Stimulated activated CD8-positive, alpha-beta memory T cell treated with anti-CD3 and anti-CD28 coated beads, Interleukin-15, amount 100 ng/mL, for 4 hours (primary cell): ENCODE measurements at places on chromosomes 13 and 19.

DNA sequence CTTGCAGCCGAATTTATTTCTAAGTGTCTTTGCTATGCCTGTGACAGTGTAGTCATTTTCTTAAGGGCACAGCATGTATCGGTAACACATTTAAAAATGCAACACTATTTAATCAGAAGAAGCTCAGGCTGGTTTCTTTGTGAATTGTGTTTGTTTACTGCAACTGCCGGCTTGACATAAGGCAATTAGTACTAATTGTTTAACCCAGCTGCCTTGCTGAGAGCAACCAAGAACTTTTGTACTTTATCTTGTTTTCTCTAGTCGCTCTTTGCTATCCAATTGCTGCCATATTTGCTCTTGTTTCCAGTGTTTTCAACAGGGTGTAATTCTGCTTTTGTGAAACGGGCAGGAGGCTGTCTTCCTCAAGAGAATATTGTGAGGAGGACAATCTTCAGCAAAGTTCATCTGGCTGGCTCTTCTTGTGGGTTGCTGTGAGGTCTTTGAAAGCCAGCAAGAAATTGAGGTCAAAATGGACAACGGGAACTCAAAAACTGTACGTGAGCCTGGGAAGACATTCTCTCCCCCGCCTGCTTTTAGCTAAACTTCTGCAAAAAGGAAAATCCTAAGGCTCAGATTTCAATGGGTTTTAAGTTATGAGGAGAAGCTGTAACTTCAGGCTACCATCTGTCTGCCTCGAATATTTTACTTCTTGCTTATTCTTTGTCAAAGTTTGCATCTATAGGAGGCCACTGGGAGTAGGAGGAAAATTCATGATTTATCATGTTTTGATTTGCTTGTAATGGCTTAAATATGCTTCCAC is 75.8 kb upstream of the TSHZ3 start:
- DNase-seq: no peak

GRCh38 chr13:78659732-78660494 is 958 bp upstream of the OBI1 start:
- DNase-seq: no peak

DNA sequence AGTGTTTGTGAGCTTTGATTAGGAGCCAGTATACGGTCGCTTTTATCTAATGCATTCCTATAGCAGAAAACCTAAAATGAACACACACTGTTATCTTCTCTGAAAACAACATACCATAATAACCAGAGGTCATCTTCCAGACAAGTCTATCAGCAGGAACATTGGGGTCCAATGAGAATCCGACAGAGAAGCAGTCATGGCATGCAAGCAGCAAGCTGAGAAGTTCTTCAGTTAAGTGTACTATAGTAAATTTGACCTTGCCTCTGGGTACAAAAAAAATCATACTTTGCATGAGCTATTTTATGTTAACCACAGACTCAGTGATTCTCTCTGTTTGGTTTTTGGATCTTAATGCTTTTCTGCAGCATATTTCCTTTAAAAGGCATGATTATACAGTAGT is 1505.1 kb downstream of the PCDH9 start:
- DNase-seq: no peak

- DNase-seq: no peak
Measured at GRCh38 chr19:13984875-13985741, 21.0 kb downstream of the RFX1 start.

GRCh38 chr13:76503291-76503690 is 382.9 kb downstream of the KCTD12 start:
- no peak for DNase-seq

- no peak for DNase-seq
Measured at GRCh38 chr13:73428706-73429105, 369.9 kb downstream of the KLF5 start.

DNA sequence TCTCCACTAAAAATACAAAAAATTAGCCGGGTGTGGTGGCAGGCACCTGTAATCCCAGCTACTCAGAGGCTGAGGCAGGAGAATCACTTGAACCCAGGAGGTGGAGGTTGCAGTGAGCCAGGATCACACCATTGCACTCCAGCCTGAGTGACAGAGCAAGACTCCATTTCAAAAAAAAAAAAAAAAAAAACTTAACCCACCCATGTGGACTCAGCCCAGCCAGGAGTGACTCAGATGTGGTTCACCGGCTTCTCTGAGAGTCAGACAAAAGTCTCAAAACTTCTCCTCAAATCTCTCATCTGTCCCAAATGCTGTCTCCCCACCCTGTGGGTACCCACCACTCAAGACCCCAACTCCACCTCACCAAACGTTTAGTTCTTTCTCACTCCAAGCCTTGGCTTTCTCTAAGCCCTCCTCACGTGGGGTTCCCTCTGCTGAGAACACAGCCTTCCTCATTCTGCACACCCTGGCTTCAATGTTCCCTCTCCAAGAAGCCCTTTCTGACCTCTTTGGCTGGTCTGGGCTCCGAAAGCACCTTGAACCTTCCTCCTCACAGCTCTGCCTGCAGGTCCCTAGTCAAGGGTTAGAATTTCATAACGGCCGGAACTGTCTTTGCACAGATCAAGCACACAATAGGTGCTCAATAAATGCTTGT is 11.1 kb upstream of the RAB3A start:
- DNase-seq: no peak

GRCh38 chr19:45172173-45172572 is 5.9 kb downstream of the TRAPPC6A start:
- no peak for DNase-seq

DNA sequence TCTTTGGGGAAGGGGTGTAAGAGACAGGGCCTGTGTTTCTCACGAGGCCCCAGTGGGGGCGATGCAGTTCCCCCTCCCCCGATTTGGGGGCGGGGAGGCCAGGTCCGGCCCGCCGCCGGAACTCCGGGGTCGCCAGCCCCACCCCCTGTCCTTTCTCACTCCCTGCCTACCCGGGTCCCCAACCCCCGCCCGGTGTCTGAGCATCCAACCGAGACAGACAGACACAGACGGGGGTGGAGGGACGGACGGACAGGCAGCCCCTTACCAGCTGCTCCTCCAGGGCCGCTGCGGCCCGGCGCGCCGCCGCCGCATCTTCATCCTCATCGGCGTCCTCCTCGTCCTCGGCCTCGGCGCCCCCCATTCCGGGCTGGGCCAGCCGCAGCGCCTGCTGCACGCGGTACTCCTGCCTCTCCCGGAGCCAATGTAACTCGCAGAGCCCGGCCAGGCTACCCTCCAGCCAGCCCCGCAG is 397 bp downstream of the DACT3 start:
- no peak for DNase-seq

DNA sequence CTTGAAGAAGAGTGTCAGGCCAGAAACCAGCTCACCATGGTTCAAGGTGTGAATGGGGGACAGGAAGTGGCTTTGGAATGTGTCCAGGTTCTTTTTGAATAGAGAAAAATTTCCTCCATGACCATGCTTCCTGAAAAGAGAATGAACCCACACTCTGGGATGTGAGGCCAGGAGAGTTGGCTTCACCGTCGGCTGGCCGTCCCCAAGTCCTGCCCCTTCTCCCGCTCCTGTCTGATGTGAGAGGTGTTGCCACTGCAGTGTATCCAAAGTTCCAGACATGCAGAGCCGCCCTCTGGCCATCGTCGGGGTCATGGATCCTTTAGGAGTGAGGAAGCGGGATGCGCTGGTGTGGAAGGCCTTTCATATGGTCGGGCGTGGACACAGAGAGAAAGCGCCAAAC is 101.2 kb downstream of the COL4A2 start:
- no peak for DNase-seq

DNA sequence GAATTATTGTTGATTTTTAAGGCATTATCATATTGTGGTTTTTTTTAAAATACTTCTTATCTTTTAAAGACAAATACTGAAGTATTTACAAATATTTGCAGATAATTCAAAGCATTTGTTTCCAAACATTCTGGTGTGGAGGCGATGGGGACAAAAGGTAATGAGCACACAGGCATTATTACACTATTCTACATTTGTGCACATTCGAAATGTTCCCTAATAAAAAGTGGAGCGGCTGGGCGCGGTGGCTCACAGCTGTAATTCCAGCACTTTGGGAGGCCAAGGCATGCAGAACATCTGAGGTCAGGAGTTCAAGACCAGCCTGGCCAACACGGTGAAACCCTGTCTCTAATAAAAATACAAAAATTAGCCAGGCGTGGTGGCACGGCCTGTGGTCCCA is 133.4 kb downstream of the FOXO1 start:
- DNase-seq: no peak

GRCh38 chr19:16531380-16531669 is 10.9 kb downstream of the CHERP start:
- no peak for DNase-seq

GRCh38 chr13:42049454-42049813 is 986 bp downstream of the DGKH start:
- DNase-seq: no peak

DNA sequence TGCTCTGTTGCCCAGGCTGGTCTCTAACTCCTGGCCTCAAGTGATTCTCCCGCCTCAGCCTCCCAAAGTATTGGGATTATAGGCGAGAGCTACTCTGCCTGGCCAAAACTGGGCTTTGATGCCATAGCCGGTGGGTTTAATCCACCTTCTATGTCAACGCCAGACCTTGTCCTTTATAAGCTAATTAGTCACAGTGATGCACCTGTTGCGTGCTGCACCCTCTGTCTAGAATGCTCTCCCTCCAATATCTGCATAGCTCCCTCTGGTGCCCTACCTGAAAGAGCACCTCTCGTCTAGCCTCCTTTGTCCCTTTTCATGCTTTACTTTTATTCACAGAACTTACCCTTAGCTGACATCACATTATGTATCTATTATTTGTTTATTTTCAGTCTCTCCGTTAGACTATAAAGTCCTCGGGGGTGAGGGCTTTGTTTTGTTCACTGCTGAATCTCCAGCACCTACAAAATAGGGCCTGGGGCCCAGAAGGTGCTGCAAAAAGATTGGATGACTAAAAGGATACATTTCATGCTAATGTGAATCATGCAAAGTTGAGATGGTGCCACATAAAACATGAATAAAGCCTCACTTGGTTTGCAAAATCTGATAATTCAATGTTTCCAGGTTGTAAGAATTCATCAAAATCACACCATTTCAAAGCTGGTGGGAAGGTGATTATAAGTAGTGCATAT is 148.1 kb downstream of the USP12 start:
- DNase-seq: no peak

DNA sequence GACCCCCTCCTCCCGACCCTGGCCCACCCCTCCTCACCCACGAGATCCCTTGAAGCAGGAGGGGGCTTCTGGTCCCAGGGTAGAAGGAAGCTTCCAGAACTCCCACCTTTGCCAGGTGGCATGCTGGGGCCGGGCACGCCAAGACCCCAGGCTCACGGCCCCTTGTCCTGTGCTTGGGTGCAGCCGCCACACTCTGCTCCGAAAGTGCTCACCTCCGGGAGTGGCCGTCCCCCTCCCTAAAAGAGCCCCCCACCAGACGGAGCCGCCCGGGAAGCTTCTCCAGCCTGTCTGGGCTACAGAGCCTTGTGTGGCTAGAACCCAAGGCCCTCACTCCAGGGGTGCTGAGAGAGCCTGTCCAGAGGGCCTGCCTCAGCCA is 1.8 kb upstream of the EFNA2 start:
- no peak for DNase-seq

DNA sequence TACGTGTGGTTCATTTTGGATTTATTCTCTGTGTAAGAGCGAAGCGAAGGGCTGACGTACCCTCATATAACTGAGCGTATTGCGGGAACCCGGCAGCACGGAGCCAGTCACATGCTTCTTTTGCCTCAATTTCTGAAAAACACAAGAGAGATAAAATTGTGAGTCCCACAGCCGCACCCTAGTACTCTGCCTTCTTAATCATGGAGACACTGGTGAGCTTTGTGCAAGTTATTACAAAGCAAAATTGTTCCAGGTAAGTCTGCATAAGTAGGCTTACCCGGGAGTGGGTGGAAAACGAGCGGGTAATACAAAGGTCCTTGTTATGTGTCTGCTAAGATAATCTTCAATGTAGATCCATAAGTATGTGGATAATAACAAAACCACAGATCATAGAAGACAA is 118.1 kb downstream of the STARD13 start:
- DNase-seq: no peak

- DNase-seq: no peak
Measured at GRCh38 chr13:75715601-75716523, 79.7 kb downstream of the LMO7 start.

GRCh38 chr13:31684466-31684865 is 54.9 kb upstream of the RXFP2 start:
- DNase-seq: no peak

- peak; percentile 63 for DNase-seq
Measured at GRCh38 chr13:29594710-29595379, 643 bp downstream of the SLC7A1 start.

- no peak for DNase-seq
Measured at GRCh38 chr19:56991912-56992311, 127.9 kb upstream of the USP29 start.

- no peak for DNase-seq
Measured at GRCh38 chr13:111251646-111252445, 68.6 kb upstream of the TEX29 start.

- DNase-seq: no peak
Measured at GRCh38 chr13:45231305-45231704, 30.5 kb upstream of the KCTD4 start.
